ENCODE measurements at places on chromosomes 5 and 9.
A peak's percentile ranks its signal among the peaks of the same experiment; 100 is the strongest.

- no peak for DNase-seq
Measured at GRCh38 chr5:151041577-151042268, 21.3 kb downstream of the GPX3 start.

GRCh38 chr5:18970000-18970399, 1018.0 kb downstream of the CDH18 start:
- DNase-seq, result no peak

DNA sequence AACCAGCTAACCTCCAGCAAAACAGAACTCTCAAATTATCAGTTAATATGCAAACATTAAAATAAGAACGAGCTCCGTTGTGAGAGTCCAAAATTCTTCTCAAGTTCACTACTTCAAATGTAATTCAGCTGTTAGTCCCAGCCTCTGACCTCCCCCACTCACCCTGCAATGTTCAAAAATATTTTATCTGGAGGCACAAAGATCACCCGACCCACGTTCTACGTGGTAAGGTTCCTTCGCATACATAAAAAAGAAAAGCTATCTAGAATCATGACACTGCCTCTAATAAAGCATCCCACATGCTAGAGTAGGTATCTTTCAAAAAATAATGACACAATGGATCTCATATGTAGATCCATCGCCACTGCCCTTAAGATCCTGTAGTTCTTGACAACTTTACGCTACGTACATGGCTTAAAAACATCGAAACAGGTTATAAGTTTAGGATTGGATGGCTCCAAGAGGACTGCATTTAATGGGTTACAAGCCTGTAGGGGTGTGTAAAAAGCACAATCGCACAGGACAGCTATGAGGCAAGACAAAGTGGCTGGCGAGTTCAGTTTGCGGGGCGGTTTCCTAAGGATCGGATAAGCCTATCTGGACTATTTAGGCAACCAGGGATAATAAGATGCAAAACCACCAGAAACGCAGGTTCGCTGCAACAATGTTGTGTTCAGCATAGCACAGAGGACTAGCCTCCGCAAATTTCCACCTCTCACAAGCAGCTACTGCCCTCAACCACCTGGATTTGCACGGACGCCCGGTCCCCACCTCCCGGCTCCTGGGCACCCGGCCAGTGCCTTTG, 969 bp downstream of the CLK4 start:
- no peak for DNase-seq

GRCh38 chr5:52767217-52767743, 20.4 kb upstream of the ITGA1 start:
- no peak for DNase-seq

DNA sequence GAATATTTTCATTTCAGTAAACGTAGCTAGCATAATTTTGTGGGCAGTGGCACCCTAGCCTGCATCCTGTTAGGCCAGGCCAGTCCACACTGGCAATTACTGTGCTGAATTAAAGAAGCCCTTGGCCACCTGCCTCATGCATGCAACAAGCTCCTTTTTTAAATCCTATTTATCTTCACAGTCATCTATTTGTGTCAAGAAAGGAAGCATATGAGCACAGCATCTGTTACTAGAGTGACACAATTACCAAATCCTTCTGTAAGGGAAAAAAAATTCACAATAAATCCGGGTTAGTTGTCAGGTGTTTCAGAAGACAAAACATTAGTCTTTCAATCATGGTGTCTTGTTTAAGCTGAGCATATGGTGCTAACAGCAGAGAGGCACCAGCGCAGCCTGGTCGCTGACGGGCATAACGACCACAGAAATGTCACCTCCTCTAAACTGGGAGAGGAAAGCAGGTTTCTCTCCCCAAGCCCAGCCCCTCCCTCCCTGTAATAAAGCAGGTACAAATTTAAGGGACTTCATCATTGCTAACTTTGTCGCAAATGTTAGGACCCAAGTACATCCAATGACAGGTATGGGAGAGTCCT, 520.6 kb downstream of the CTNND2 start:
- DNase-seq, result no peak

DNA sequence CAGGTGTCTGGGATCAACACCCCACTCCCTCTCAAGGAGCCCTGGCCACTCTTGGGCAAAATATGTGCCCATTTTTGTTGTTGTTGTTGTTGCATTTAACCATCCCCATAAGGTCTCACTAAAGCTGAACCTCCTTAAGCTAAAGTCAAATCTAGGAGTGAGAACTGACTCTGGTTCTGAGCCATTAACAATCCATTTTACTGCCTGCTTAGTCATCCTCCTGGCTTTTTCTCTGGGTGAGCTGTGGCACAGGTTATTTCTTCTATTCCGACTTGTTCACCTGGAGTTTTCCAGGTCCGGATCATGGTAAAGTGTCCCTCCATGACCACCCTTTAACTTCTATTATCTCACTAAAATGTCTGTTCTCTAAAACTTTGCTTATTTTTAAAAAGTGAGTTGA, 85.2 kb downstream of the CAMK4 start:
- DNase-seq, result no peak

GRCh38 chr9:124660341-124660801, 110.7 kb downstream of the NR6A1 start:
- no peak for DNase-seq

- no peak for DNase-seq
Measured at GRCh38 chr5:55575815-55576583, 41.2 kb upstream of the PLPP1 start.

DNA sequence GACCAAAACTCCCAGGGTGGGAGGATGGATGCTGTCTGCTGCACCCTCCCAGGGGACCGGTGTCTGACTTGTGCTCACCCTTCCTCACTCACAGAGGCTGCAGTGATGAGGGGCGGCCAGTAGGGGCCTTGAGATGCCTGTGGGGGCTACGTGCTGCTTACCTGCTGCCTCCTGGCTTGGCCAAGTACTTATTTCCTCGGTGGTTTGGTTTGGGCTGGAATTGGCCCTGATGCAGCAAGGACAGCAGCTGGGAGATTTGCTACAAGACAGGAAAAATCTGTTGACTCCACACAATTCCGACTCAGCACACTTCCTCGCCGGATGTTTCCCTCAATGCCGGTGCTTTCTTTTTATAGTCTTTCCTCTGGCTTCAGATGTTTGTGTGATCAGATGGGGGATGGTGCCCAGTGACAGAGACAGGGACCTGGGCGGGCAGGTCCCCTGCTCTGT, 6.6 kb downstream of the PCDH12 start:
- DNase-seq, result no peak

DNA sequence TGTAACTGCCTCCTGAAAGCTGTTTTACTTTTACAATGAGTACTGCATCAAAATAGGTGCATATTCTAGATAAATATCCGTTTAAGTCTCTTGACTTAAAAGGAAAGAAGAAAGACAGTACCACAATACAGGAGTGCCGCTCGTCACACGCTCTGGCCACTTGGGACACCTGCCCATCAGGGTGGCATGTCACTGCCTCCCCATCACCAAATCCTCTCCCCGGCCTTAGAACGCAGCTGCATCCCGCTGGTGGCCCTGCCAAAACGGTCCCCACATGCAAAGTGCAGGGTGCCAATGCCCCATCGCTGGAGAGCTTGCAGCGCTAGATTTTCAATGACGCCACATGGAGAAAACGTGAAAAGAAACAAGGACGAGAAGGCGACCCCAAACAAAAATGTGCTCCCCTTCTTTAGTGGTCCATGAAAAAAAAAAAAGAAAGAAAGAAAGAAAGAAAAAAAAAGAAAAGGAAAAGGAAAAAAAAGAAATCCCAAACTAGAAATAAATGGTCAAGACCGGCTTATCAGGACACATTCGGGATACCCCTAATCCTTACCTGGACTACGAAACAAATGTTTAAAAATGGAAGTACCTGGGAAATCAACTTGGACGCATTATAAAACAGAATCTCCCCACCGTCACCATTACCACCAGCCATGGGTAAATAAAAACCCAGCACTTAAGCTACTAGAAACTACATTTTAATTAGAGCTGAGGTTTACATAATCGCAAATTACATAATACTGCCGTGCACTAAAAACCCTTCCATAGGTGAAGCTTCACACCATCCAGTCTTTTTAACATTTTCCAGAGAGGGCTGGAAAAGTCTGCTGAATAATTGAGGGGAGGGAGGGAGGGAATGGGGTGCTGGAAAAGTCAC, 1.0 kb downstream of the ANKH start:
- peak; percentile 9 for DNase-seq

GRCh38 chr9:130738281-130738680, 44.7 kb downstream of the EXOSC2 start:
- no peak for DNase-seq

GRCh38 chr5:136051486-136052220, 22.9 kb downstream of the TGFBI start:
- DNase-seq, result no peak

- DNase-seq, result no peak
Measured at GRCh38 chr9:134495881-134496412, 145.7 kb upstream of the COL5A1 start.

- no peak for DNase-seq
Measured at GRCh38 chr5:122262103-122262502, 49.9 kb upstream of the SNCAIP start.

- DNase-seq, result no peak
Measured at GRCh38 chr5:90881626-90882150, 323.1 kb downstream of the ADGRV1 start.

DNA sequence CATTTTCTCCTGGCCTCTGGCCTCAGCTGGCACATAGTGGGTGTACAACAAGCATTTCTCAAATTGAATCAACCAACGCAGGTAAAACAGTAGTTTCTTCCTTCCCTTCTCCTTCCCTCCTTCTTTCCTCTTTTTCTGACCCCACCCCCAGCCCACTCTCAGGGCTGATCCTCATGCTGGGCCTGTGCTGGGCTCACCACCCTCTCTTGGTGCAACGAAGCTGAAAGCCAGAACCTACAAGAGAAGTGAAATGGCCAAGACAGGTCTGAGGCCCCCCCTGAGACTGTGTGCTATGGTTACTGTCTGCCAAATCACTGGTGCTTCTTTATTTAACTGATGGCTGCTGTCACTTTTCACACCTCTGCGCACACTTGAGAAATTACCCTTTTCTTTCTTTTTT, 53.0 kb upstream of the BOD1 start:
- no peak for DNase-seq

GRCh38 chr9:93207326-93207814, 23.4 kb downstream of the WNK2 start:
- no peak for DNase-seq

DNA sequence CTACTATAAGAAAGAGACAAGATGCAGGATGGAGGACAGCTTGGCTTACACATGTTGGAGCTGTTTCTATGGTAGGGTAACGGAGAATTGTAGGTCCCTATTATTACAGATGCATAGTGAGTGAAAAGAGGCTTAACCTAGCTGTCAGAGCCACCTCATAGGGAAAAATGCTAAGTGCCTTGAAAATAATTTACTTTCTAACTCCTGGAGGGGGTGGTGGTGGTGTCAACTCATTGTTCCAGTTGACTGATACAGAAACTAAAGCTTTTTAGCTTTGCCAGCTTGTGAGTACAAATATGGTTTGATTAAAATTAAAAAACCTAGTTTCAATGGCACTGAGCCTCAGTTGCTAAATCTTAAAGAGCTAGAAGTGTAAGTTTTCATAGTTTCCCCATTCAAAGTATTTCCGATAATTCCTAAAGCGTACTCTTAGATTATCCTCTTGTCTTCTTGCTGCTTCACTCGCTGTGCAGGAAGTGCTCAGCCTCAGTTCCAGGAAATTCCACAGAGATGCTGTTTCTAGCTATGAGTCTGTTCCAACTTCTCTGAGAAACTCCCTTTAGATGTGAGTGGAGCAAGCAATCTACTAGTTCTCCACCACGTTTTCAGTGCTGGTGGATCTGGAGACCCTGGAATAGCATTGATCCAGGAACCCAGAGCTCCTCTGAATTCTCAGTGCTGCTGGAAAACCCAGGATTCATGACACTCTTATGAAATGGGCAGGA, 265.2 kb downstream of the DMAC1 start:
- DNase-seq, result no peak

GRCh38 chr9:14198047-14198840, 115.7 kb downstream of the NFIB start:
- DNase-seq, result no peak

- DNase-seq, result no peak
Measured at GRCh38 chr9:137873408-137873807, 4.2 kb upstream of the CACNA1B start.

DNA sequence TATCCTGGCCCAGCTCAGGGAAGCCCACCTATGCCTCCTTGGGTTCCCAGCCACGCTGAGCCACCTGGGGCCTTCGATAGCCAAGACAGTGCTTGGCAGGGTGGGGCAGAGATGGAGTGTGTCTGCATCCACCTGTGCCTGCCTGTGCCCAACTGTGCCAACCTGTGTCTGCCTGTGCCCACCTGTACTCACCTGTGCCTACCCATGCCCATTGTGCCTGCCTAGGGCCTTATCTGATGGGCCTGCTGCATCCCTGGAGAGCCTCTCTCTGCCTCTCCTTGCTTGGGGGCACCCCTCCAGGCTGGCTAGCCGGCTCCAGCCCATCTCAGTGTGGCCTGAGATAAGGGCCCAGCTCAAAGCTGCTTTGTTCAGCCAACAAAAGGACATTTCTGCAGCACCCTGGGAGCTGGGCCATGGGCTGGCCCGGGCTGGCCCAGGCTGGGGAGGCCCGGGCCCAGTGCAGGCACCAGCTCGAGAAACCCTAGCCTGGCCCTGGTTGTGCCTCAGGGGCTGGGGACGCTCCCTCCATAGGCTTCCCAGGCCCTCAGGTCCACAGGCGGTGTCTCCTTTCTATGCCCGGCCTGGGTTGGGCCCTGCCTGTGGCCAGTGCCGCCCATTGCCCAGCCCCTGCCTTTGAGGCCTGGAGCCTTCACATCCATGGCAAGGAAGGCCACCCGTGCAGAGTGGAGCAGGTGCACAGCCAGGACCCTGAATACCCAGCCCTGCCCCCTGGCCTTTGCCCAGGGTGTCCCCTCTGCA, 37.3 kb upstream of the NOTCH1 start:
- DNase-seq, result no peak

GRCh38 chr5:149177911-149178565, 36.7 kb downstream of the ABLIM3 start:
- no peak for DNase-seq

DNA sequence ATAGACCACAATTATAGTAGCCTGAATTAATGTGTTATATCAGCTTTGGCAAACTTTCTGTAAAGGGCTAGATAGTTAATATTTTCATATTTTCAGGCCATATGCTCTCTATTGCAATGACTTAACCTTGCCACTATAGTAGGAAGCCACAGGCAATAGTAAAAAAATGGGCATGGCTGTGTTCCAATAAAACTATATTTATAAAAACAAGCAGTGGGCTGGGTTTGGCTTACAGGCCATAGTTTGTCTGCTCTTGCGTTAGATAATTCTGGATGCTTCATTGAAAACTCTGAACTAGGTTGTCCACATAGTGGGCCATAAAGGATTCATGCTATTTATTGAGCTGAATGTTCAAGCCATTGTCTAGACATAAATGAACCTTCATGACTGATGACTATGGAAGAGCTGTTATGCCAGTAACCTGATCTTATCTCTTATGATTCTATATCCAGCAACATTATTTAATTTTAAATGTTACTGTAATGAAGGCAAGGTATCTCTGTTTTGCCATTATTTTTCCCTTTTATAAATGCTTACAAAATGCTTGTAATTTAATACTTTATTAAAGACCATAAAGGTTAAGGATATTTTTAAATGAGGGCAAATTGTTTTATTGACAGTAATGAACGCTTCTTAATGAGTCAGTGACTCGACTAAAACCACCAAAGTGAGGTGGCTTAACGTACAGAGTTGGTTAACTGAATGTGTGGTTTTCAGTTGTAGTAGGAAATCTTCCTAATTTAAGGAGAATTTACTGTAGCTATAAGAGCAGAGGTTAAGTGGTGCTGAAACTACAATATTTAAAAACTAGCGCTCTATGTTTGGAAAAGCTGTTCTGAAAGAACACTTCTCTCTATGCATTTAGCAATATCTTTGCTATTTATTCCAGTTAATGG, 560.6 kb downstream of the PRR16 start:
- DNase-seq, result no peak
